ENCODE measurements at places on chromosomes 4 and X.

GRCh38 chr4:16169490-16169889 lies 56.8 kb downstream of the TAPT1 start:
- DNase-seq = no peak

DNA sequence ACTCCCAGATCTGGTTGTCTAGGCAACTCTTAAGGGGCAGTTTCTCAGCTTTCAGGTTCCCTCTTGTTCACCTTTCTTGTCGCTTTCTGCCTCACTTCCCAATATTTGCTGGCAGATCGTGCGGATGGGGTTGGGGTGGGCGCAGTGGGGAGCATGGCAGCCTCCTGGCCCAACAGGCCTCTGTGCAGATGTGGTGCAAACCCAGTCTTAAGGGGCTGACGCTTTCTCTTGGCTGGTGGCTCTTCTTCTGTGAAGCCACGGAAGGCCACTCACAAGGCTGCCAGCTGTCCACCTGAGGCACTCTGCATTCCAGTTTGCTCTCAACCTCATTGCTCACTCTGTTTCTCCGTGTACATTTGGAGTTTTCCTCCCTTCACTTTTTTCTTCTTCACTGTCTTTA lies 61.7 kb downstream of the NBDY start:
- DNase-seq = no peak

- no peak for DNase-seq
Observed at GRCh38 chr4:147834480-147834879, 102.6 kb downstream of the ARHGAP10 start.

DNA sequence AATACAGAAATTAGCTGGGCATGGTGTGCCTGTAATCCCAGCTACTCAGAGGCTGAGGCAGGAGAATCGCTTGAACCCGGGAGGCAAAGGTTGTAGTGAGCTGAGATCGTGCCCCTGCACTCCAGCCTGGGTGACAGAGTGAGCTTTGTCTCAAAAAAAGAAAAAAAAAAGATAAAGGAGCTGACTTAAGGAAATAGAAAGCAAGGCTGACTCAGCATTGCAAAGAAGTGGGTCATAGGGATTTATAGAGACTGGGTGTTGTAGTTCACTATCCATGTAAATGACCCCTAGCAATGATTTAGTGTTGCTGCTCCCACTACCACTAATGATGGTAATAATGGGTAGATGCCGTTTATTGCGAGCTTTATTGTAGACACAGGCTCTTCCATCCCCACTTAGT lies 47.6 kb downstream of the ADD1 start:
- DNase-seq = no peak

DNA sequence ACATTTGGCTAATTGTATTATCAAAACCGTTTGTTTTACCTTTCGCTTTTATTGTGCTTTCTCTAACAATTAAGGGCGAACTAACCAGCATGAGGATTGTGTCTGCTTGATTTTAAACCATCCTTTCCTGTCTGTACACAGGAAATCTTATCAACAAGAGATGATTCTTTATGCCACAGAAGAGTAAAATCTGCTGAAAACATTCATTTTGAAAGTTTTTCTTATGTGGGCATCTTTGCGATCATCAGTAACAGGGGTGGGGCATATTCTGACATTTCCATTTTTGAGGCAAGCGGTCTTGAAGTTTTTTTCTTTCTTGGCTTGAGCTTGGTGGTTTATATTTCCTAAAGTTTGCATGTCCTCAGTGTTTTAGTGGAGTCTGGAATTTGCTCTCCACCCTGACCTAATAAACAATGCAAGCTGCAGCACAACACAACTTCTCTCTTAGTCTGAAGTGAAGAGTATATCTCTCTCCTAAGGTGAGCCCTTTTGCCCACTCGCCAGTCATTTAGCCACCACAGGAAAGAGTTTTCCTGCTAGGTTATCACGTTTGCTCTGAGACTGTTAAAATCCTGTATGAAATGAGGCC lies 26.6 kb downstream of the NFKB1 start:
- DNase-seq = no peak

GRCh38 chr4:99872570-99872969 lies 21.7 kb downstream of the LAMTOR3 start:
- no peak for DNase-seq

GRCh38 chrX:150012647-150013381 lies 74.5 kb upstream of the EOLA2 start:
- no peak for DNase-seq

GRCh38 chrX:7704205-7704604 lies 138.8 kb upstream of the VCX start:
- no peak for DNase-seq

- DNase-seq = no peak
Observed at GRCh38 chrX:110008011-110008635, 5.2 kb downstream of the TMEM164 start.

GRCh38 chrX:89034679-89035078 lies 287.7 kb downstream of the CPXCR1 start:
- DNase-seq = no peak

- no peak for DNase-seq
Observed at GRCh38 chr4:74237425-74237966, 70.8 kb upstream of the EPGN start.

DNA sequence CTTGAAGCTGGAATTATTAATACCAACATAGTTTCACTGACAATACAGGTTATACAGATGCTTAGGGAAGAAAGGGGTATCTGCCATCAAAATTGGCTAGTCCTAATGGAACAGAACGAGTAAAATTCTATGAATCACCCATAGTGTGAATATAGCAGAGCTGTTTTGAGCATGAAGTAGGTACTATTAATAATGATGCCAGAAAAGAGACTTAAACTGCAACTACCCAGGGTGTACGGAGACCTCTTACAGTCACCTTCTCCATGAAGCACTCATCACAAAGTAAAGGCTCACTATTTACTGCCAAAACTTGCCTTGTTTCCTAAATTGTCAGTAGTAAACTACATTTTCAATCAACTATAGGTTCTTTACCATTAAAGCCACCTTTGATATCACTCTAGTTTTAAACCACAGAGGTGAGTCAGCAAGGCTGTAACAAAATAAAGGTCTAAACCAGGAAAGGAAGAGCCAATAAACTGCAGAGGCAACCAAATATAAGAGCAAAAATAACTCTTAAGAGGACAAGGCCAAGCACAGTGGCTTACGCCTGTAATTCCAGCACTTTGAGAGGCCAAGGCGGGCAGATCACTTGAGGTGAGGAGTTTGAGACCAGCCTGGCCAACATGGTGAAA lies 114.4 kb downstream of the FRYL start:
- no peak for DNase-seq

- DNase-seq = no peak
Observed at GRCh38 chr4:155353923-155354540, 22.7 kb downstream of the MAP9 start.

All from GM06990 (cell line).